ENCODE measurements at places on chromosomes 6 and 20.

DNA sequence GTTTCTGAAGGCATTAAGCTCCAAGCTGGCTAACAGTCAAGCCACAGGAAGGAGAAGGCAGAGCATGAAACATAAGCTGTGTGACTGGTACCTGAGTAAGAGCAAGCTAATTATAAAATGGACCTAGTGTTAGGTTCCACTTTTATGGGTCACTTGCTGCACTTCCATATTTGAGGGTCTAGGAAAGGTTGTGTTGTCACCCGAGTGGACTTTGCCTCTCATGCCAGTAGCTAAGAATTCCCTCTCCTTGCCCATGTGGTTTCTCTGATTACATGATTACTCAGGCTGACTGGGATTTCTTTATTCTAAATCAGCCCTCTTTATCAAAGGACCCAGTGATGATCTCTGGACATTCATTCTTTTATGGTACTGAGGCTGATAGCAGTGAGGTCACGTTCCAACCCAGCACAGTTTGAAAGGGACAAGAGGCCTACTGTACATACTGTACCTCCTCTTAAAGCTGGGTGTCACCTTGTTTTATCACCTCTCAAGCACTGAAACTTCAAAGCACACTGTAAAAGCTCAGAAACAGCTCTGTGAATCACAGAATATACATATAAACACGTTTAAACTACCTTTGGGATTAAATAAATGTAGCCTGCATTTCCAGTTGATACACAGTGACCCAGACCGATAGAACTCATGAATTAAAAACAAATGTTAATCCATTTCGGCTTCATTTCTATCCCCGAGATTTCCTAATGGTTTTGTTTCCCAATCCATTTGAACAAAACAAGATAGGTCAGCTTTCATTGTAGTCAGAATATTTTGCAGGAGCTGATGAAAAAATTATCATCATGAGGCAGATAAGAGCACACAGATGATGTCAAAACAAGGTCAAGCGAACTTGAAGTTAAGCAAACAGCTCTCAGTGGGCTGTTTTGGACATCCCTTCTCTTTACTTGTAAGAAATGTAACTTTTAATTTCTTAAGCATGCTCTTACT, 96.5 kb downstream of the ALDH8A1 start:
- no peak for DNase-seq

DNA sequence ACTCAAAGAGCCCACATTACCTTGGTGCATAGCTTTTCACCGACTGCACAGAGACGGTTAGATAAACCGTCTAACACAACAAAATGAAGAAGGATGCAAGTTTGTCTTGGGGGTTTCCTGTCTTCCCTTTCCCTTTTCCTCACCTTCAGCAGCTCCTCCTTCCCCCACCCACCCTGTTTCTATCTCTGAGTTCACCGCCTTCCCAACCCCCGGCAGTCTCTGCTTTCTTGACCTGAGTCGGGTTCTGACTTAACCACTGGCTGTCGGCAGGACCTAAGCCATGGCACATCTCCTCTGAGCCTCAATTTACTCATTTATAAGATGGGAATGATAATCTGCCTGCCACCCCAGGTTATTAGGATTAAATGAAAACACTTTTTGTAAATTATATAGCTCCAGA, 25.8 kb upstream of the CNKSR3 start:
- no peak for DNase-seq

DNA sequence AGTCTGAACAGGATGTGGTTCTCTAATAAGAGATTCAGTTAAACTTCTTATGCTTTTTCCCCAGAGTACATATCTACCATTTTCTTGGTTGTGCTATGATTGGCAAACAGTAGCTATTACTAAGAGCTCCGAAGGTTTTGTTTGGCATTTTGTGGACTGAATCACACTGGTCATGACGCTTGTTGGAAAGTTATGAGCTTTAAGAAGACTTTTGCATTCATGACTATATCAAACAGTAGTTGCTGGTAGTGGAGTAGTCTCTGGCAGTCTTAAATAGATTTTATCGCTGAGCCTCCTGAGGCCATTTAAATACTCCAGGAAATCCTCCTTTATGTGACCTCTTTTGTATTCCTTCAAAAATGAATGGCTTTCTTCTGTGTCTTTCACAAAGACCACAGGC, 40.8 kb downstream of the CCDC170 start:
- no peak for DNase-seq

GRCh38 chr6:119224095-119224701, 125.4 kb downstream of the MAN1A1 start:
- DNase-seq: no peak

DNA sequence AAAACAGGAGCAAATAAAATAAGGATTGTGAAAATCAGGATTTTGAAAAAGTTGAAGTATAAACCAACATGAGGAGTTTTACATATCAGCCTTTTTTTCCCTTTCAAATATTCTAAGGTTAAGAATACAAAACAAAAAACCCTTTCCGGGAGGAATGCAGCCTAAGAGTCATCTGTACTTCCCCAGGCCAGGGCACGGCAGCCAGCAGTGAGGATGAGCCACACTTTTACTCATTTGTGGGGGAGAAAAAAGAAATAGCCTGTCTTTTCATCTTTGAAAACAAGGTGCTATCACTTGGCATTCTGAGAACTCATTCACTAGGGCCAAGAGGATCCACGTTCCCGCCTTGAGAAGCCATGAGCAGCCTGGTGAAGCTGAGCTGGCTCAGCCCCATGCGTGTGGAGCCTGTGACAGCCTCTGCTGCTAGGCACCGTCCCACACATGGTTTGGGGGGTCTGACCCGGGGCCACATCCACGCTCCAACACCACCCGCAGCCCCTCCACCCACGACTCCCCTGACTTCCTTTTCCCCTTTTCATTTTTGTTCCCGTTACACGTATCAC, 11.2 kb downstream of the SLC22A1 start:
- DNase-seq: no peak

- no peak for DNase-seq
These were observed 505.0 kb upstream of the SLC35B3 start for GRCh38 chr6:8940356-8940755.

- no peak for DNase-seq
These were observed 19.2 kb upstream of the FAM83C start for GRCh38 chr20:35311409-35311808.

DNA sequence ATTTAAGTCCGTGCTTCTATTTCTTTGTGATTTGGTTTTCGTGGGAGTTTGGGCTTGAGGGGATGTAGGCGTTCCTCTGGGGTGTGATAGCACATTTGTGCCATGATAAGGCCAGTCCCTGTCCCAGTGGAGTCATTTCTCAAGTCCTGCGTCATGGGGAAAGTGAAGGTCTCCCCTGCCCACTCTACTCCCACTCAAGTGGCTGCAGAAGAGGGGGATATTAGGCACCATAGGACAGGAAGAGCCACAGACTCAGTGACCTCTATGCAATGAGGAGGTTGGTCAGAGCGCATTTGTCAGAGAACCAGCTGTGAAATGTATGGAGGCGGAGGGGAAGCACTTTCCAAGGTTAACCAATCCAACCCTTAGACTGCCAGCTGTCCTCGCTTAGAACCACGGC, 51.9 kb upstream of the EDN1 start:
- no peak for DNase-seq

DNA sequence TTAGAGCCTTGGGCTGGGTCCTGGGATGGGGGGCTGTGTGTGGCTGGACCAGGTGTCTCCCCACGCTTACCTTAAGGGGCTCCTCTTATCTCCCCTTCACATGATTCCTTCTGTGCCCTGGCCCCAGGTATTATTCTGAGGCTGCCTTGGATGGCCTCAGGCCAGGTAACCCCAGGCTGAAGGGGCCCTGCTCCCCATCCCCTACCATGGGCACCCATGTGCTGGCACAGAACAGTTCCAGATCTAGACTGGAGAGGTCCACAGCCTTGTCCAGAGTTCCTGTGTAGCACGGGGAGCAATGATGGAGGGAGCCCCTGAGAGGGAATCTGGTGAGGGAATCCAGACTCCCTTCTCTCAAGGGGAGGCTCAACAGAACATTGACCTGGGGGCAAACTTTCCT, 32.1 kb downstream of the MOCS1 start:
- DNase-seq: no peak
